Right atrium auricular region (tissue), 2 donors: ENCODE measurements at places on chromosomes 7 and 10.
A peak's percentile ranks its signal among the peaks of the same experiment; 100 is the strongest.

- H3K4me1 ChIP-seq, result no peaks in the 10 kb centered on the region
- no peaks in the 10 kb centered on the region for H3K36me3 ChIP-seq
- no peak overlapping the region for H3K4me3 ChIP-seq
- H3K27ac ChIP-seq, result no peak overlapping the region
- H3K27me3 ChIP-seq, result no peaks in the 10 kb centered on the region
- peak; percentile 36 for DNase-seq
These were observed 363.8 kb upstream of the SHH start for GRCh38 chr7:156176039-156176438.

GRCh38 chr10:33355274-33355673, 20.8 kb upstream of the NRP1 start:
- no peaks in the 10 kb centered on the region for H3K27me3 ChIP-seq
- no peaks in the 10 kb centered on the region for H3K36me3 ChIP-seq
- H3K27ac ChIP-seq, result no peak overlapping the region

DNA sequence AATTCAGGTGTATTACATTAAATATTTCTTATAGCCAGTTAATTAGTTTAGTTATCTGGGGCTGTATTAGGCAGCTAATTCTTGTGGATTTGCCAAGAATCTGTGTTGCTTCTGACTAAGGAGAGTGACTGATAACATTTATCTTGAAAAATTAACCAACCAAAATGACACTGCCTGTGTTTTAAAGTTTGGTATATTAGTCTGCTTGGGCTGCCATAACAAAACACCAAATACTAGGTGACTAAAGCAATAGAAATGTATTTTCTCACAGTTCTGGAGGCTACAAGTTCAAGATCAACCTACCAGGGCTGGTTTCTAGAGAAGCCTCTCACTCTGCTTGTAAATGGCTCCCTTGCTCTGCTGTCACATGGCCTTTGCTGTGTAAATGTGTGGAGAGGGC, 12.9 kb downstream of the EXOC4 start:
- H3K4me3 ChIP-seq, result no peak overlapping the region
- H3K27me3 ChIP-seq, result no peaks in the 10 kb centered on the region
- H3K27ac ChIP-seq, result no peak overlapping the region
- H3K36me3 ChIP-seq, result no peaks in the 10 kb centered on the region
- H3K4me1 ChIP-seq, result no peaks in the 10 kb centered on the region

- H3K4me1 ChIP-seq, result peaks cover 3% of the 10 kb centered on the region
- peak overlapping the region; percentile 36 for H3K27ac ChIP-seq
- peak; percentile 86 for DNase-seq
- no peaks in the 10 kb centered on the region for H3K36me3 ChIP-seq
These were observed 161.5 kb upstream of the SH2B2 start for GRCh38 chr7:102125127-102125596.

GRCh38 chr10:34994565-34995142, 95.5 kb downstream of the CUL2 start:
- H3K4me1 ChIP-seq, result peaks cover 7% of the 10 kb centered on the region
- no peak overlapping the region for H3K4me3 ChIP-seq
- H3K27ac ChIP-seq, result no peak overlapping the region
- no peaks in the 10 kb centered on the region for H3K27me3 ChIP-seq
- H3K36me3 ChIP-seq, result no peaks in the 10 kb centered on the region

GRCh38 chr10:68989317-68989990, 851 bp downstream of the KIFBP start:
- peaks cover 48% of the 10 kb centered on the region for H3K4me1 ChIP-seq
- peak overlapping the region; percentile 89 for H3K27ac ChIP-seq
- no peak for DNase-seq
- no peaks in the 10 kb centered on the region for H3K27me3 ChIP-seq
- peak overlapping the region; percentile 98 for H3K4me3 ChIP-seq
- peaks cover 9% of the 10 kb centered on the region for H3K36me3 ChIP-seq

DNA sequence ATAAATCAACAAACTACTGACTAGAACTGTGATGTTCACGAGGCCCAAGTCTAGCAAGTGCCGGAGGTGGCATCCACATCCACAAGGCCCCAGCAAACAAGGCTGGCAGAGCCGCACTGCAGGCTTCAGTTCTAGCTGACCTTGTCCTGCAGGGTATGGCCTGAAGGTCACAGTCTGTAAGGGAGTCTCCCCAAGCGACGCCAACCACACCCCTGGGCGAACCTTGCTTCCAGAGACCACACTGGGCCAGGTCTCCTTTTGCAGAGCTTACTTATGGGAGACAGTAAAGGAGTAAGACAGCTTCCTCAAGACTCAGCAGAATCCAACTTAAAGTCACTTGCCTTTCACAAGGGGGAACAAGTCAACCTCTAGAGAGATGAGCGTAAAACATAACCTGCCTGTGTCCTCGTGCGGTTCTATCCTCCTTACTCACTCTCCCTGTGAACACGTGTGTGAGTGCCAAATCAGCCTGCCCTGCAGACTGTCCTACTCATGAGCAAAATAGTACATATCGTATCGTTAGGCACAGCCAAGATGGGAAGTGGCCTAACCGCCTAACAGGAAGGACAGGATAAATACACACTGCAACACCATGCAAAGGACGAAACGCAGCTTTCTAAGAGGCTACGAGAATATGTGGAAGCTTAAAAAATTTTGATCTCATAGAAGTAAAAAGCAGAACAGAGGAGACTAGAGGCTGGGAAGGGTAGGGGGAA, 22.7 kb downstream of the FAM53B start:
- H3K27ac ChIP-seq, result peak overlapping the region; percentile 86
- no peaks in the 10 kb centered on the region for H3K36me3 ChIP-seq
- peak; percentile 90 for DNase-seq
- no peak overlapping the region for H3K4me3 ChIP-seq

GRCh38 chr10:132845041-132845551, 59.1 kb upstream of the NKX6-2 start:
- no peaks in the 10 kb centered on the region for H3K36me3 ChIP-seq
- DNase-seq, result no peak
- no peaks in the 10 kb centered on the region for H3K4me1 ChIP-seq
- no peaks in the 10 kb centered on the region for H3K27me3 ChIP-seq

GRCh38 chr7:68770649-68771048, 827.6 kb upstream of the AUTS2 start:
- no peak for DNase-seq
- no peak overlapping the region for H3K4me3 ChIP-seq
- no peaks in the 10 kb centered on the region for H3K36me3 ChIP-seq
- peaks cover 8% of the 10 kb centered on the region for H3K4me1 ChIP-seq
- no peaks in the 10 kb centered on the region for H3K27me3 ChIP-seq
- H3K27ac ChIP-seq, result no peak overlapping the region

DNA sequence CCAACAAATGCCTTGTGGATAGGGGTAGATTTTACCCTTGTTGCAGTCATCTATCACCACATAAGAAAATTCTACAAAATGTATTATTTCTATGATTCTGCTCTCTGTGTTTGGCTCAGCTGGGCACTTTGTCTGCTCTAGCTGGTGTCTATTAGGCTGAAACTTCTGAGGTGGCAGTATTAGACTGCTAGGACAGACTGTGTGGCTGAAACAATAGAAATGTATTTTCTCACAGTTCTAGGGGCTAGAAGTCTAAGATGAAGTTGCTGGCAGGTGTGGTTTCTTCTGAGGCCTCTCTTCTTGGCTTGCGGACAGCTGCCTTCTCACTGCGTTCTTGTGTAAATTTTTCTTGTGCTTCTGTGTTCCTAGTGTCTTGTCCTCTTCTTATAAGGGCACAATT, 1139.6 kb upstream of the LRRTM3 start:
- H3K4me3 ChIP-seq, result no peak overlapping the region
- no peaks in the 10 kb centered on the region for H3K36me3 ChIP-seq
- no peaks in the 10 kb centered on the region for H3K4me1 ChIP-seq
- no peak overlapping the region for H3K27ac ChIP-seq

DNA sequence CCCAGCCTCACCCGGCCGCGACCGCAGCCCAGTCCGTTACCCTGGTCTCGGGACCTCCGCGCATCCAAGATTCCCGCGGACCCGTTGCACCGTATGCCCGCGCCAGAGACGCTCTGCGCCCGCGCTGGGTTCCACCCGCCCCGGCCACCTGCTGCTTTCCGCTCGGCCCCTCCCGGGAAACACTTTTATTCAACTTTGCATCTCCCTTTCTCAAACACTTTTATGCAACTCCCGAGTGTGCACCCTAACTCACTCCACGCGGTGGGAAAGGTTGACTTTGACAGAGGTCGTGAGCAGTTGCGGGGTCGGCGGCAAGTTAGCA, at the start of gene ODAD2:
TSS of gene ODAD2 (minus strand) at position 126 of the 322 bp plus-strand sequence. CDS start 3,937 bp downstream, outside the sequence.
- no peak for DNase-seq
- H3K4me3 ChIP-seq, result peak within 1 kb of the TSS; percentile 41
- no peaks in the 10 kb centered on the region for H3K4me1 ChIP-seq
- no peaks in the 10 kb centered on the region for H3K27me3 ChIP-seq
- no peaks in the 10 kb centered on the region for H3K36me3 ChIP-seq

DNA sequence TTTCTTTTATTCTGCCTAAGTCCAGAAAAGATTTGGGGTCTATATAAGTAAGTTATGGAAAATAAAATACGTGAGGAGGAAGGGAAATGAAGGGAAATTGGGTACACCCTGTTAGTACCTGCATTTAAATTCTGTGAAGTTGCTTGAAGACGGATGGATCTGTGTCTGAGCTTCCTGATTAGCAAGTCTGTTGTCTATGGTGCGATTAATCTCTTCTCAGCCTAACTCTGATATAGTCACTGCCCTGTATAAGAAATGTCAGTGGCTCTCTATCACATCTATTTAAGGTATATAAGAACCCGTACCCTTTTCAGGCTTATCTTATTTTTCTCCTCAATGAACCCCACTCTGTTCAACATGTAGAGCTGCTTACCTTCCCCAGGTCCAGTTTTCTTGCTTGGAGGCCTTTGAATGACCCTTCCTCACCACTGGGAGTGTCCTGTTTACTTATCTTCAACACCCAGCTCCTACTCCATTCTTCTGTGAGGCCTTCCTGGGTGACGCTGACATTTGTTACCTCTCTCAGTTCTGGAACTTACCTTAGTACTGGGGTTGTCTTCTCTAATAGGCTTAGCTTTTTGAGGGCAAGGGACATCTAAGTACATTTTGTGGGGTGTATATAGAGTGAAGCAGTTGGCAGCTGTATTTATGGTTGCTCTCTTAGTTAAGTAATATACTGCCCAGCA, 149.6 kb upstream of the PRPS1L1 start:
- no peaks in the 10 kb centered on the region for H3K36me3 ChIP-seq
- H3K4me3 ChIP-seq, result no peak overlapping the region
- DNase-seq, result no peak
- H3K27me3 ChIP-seq, result no peaks in the 10 kb centered on the region

DNA sequence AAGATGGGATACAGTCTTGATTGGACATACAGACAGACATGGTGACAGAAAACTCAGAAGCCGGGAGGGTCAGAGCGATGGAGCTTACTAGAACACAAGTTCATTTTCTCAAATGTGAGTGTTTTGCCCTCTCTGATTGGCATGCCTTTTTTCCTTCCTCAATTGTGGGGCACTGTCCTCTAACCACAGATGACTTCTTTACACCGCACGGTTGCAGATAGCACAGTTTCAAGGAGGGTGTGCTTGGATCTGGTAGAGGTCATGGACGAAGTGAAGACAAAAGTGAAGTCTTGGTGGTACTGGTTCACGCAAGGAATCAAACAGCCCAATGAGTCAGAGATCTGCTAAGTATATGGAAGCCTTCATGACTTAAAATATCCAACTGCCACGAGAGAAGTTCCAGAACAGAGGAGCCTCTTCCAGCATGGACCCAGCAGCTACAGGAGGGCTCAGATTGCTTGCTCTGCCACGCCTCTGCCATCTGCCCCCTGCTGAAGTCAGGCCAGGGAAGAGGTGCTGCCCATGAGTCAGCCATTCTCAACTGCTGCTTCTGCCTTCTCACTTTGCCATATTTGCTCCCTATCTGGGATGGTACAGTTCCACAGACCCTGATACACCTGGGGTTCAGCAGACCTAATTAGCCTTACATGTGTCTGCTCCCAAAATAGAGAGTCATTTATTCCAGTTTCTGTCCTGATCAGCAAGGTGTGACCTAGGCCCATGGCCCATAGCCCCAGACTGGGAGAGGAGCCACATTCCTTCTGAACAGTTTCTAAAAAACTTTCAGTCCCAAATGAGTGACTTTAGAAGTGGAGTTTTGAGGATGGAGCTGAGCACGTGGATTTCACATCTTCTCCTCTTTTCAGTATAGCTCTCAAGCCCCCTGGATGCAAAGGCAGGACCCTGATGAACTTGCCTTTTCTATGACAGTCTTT, 413.8 kb downstream of the KCNMA1 start:
- H3K27me3 ChIP-seq, result no peaks in the 10 kb centered on the region
- no peaks in the 10 kb centered on the region for H3K36me3 ChIP-seq
- no peak overlapping the region for H3K4me3 ChIP-seq
- no peak overlapping the region for H3K27ac ChIP-seq
- DNase-seq, result no peak

DNA sequence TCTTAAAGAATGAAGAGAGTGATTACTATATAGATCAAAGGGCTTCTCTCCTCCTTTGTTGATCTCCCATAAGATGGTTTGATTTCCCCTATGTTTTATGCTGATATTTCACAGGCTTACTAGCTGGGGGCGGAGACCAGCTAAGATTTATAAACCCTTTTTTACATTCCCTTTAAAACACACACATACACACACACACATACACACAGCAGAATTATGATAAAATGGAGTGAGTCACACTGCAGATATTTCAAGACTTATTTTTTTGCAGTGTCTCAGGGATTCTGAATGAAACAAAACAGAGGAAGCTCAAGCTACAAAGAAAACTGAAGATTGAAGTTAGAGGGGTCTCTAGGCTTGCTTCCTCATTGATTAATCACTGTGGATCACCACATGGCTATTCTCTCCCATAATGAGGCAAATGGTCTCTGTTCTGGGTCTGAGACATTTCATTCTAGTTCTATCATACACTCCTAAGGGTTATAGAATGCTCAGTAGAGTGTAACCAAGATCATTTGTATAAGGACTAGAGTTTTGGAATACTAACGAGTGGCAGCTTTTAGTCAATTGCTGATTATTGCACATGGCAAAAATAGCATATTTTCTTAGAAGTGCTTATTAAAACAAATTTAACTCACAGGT, 18.6 kb downstream of the INA start:
- no peaks in the 10 kb centered on the region for H3K27me3 ChIP-seq
- H3K4me1 ChIP-seq, result no peaks in the 10 kb centered on the region
- no peak overlapping the region for H3K4me3 ChIP-seq
- DNase-seq, result no peak
- no peak overlapping the region for H3K27ac ChIP-seq

DNA sequence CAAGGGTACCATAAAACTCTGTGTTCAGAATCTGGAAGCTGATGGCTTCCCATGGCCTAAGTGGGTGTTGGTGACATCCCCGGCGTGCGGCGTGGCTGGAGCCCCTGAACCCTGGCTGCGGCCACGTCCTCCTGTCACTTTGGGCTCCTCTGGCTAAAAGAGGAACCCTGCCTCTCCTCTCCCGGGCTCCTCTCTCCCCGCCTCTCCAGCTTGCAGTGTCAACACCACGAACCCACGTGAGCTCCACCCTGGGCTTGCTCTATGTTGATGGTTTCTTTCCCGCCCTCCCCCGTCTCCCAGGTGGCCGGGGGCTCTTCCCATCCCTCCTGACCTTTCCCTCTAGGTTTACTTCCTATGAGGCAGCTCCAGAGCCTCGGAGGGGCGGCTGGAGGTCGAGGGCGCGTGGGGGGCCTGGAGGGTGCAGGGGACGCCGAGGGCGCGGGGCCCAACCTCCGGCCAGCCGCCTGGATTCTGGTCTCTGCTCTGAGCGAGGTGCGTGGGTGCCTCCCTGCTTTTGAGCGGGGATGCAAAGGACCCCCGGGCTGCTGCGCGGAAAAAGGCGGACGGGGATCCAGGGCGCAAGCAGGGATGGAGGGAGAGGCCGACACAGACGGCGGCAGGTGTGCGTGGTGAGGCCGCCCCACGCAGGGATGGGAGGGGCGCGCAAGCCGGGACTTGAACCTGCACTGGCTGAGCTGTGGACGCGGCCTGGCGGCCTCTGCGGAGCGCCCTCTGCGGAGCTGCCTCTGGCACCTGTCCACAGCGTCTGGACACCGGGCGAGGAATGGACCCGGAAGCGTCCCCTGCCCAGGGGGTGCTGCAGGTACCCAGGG, 115.5 kb upstream of the DIP2C start:
- H3K4me3 ChIP-seq, result no peak overlapping the region
- H3K27me3 ChIP-seq, result no peaks in the 10 kb centered on the region
- DNase-seq, result no peak
- H3K36me3 ChIP-seq, result peaks cover 17% of the 10 kb centered on the region
